Trophoblast cell (in vitro differentiated cells and primary cell): ENCODE measurements at places on chromosomes 13 and 19.
A peak's percentile ranks its signal among the peaks of the same experiment; 100 is the strongest.

DNA sequence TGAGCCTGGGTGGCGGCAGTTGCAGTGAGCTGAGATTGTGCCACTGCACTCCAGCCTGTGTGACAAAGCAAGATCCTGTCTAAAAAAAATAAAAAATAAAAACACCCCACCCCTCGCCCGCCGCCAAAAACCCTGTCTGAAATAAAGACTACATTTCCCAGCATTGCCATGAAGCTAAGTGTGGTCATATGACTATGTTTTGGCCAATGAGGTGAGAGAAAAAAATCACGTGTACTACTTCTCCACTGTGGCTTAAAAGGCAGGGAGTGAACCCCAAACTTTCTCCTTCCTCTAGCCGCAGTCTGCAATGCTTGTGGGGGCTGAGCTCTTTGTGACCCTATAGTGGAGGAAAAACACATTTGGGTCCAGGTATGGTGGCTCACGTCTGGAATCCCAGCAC is 54.9 kb downstream of the COLGALT1 start:
- DNase-seq = peak; percentile 33

DNA sequence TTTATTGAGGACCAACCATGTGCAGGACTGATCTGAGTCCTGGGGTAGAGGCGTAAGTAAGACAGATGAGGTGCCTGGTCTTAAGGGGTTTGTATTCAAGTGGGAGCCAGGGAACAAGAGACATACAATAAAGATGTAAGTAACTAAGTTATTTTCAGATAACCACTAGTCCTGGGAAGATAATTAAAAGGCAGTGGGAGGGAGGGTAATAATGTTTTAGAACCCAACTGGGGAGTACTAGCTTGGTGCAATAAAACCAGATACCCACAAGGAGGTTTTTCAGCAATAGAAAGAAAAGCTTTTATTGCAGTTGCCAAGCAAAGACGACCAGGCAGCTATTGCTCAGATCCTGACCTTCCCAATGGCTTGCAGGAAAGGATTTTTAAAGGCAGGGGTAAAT is 893.7 kb downstream of the UQCRFS1 start:
- DNase-seq = no peak

GRCh38 chr19:51751655-51752054 is at the start of gene FPR1:
Gene FPR1 (minus strand): TSS chr19:51751878. CDS start chr19:51746994, 4,884 bp downstream.
- DNase-seq = peak; percentile 30

GRCh38 chr13:83197316-83197715 is 685.0 kb downstream of the SLITRK1 start:
- no peak for DNase-seq

- DNase-seq = peak; percentile 87
Observed at GRCh38 chr13:39503048-39503447, 99.9 kb downstream of the LHFPL6 start.

DNA sequence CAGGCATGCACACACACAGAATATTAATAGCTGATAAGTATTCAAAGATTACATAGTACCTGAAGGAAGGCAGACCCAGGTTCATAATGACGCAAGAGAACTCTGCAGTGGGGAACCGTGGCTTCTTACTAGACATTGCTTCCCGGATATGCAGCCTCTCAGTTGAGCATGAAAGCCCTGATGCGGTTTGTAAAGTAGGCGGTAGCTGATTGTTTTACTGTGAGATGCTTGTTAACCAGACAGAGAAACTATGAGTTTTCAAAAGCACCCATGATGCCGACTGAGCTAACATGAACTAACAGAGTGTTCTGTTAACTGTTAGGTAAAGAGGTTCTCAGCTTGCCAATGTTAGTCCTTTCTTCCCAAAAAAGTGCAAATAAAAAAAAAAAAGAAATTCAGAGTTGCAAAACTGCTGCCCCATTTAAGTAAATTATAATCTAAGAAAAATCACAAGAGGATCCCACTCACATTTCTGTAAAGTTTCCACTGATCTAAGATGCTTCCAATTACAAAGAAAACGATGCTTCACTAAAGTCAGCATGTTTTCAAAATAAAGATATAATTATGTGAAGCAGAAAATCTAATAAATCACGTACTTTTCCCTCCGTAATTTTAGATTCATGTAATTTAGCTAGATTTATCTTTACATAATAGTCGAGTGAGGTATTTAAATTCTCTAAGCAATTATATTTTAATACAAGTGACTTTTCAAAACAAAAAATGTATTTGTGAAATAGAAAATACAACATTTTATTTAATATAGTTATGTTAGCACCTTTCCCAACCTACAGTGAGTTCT is 2.2 kb downstream of the FLT1 start:
- DNase-seq = peak; percentile 70

DNA sequence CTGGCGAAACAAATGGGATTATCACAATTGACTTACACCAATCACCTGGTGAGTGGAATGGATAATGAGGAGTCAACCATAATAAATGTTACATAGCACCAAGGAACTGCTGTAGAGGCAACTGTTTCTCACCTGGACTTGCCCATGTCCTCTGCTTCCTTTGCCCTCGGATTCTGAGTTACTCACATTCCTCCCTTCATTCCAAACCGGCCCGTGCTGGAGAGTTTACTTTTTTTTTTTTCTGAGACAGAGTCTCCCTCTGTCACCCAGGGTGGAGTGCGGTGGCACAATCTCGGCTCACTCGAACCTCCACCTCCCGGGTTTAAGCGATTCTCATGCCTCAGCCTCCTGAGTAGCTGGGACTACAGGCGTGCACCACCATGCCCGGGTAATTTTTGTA is 41.5 kb upstream of the TSC22D1 start:
- DNase-seq = peak; percentile 70

GRCh38 chr13:41006306-41006705 is 12.8 kb downstream of the ELF1 start:
- DNase-seq = no peak
